ENCODE measurements at places on chromosomes 7 and 10. TPM values are rescaled to one million over a fixed set of nuclear protein-coding genes. Genes with fewer than 3 reads are reported as not detected.

The SLC13A1 gene
- not detected for total RNA-seq

The NUTM2E gene
- total RNA-seq: 0.53 TPM

The RFC2 gene
- total RNA-seq: 54.7 TPM

The CACNA2D1 gene
- total RNA-seq: 6.9 TPM

The CREB3L2 gene
- 33.3 TPM for total RNA-seq

The LIPJ gene
- not detected for total RNA-seq

The ZC3HAV1L gene
- 6.6 TPM for total RNA-seq

The ZNF736 gene
- not detected for total RNA-seq

The MCM10 gene
- 22.1 TPM for total RNA-seq

The TSPAN13 gene
- total RNA-seq: 13.9 TPM

The CDK14 gene
- 0.42 TPM for total RNA-seq

The DDC gene
- 1.9 TPM for total RNA-seq

The CHPF2 gene
- 50.9 TPM for total RNA-seq

The SLC39A12 gene
- not detected for total RNA-seq

The NHLRC2 gene
- total RNA-seq: 7.4 TPM

The PILRA gene
- total RNA-seq: 3.8 TPM

The CABCOCO1 gene
- total RNA-seq: 0.30 TPM

The CLEC5A gene
- total RNA-seq: not detected

The ZMIZ2 gene
- total RNA-seq: 36.4 TPM

The TMEM178B gene
- 1.6 TPM for total RNA-seq

The NUTM2D gene
- total RNA-seq: 1.2 TPM

The WIPF3 gene
- total RNA-seq: 0.45 TPM

The FOXI2 gene
- not detected for total RNA-seq

The LIPK gene
- total RNA-seq: not detected

The OR9A2 gene
- total RNA-seq: not detected

The CARD11 gene
- 1.8 TPM for total RNA-seq

The GBX1 gene
- total RNA-seq: not detected

The H2BK1 gene
- not detected for total RNA-seq

The GJC3 gene
- 0.09 TPM for total RNA-seq

The DPP6 gene
- not detected for total RNA-seq

The UPK3BL2 gene
- 3.8 TPM for total RNA-seq

The ZNF117 gene
- total RNA-seq: 0.28 TPM

The IDI2 gene
- not detected for total RNA-seq

The GNAI1 gene
- total RNA-seq: 35.4 TPM

The SORBS1 gene
- 0.47 TPM for total RNA-seq

The C10orf53 gene
- not detected for total RNA-seq

The RASSF4 gene
- 1.6 TPM for total RNA-seq

The ECHS1 gene
- 148 TPM for total RNA-seq

The ANKRD61 gene
- total RNA-seq: 0.75 TPM

The OR2A1 gene
- not detected for total RNA-seq

The ADIRF gene
- total RNA-seq: not detected

The CRHR2 gene
- not detected for total RNA-seq

The ZNF503 gene
- 13.0 TPM for total RNA-seq

The PTCD1 gene
- total RNA-seq: 6.5 TPM

The SPDYE2B gene
- total RNA-seq: not detected

The UPK3B gene
- total RNA-seq: 10.2 TPM

The ZNF862 gene
- 2.2 TPM for total RNA-seq

The KCND2 gene
- not detected for total RNA-seq

The TFEC gene
- not detected for total RNA-seq

The LGI1 gene
- not detected for total RNA-seq

The SPDYE2 gene
- total RNA-seq: not detected

The TFPI2 gene
- total RNA-seq: 259 TPM
